ENCODE measurements at places on chromosomes 4 and X.

DNA sequence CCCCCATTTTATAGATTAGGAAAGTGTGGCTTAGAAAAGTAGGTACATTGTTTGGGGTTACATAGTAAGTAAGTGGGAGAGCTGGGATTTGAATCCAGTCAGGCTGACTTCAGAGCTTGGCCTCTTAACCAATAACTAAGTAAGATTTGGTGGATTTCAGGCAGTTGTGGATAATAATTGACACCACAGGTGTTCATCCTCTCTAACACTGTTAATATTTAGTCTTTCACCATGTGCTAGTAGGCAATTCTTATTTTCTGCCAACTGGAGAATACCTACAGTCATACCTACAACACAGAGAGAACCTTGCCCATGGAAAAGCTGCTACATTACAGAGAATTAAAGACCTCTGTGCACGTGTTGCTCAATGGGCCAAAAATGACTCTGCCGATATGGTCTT lies 89.5 kb downstream of the DIAPH2 start:
- DNase-seq: no peak

DNA sequence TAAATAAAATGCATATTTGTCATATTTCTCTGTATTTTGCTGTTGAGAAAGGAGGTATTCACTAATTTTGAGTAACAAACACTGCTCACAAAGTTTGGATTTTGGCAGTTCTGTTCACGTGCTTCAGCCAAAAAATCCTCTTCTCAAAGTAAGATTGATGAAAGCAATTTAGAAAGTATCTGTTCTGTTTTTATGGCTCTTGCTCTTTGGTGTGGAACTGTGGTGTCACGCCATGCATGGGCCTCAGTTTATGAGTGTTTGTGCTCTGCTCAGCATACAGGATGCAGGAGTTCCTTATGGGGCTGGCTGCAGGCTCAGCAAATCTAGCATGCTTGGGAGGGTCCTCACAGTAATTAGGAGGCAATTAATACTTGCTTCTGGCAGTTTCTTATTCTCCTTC lies 3.3 kb downstream of the HTT start:
- no peak for DNase-seq

GRCh38 chr4:24988776-24989175 lies 42.0 kb downstream of the LGI2 start:
- peak; percentile 87 for DNase-seq

DNA sequence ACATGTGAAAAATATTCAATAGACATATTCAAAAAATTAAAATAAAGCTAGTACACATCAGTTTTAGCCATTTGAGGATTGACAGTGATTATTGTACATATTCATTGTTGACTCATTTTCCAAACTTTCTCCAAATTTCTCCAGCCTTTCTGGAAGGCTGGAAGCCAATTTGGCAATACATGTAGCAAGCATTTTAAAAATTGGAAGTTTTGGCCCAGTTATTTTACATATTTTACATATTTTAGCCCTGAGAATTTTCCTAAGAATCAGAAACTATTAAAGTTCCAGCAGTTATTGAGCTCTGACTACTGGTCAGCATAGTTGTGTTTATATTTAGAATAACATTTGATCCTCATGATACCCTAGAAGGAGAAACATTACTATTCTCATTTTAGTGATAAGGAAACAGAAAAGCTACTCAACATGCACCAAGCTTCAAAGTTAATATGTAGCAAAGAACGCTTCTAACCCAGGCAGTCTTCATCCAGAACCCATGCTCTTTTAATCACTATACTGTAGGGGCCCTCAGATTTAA lies 3.2 kb downstream of the CABS1 start:
- no peak for DNase-seq

DNA sequence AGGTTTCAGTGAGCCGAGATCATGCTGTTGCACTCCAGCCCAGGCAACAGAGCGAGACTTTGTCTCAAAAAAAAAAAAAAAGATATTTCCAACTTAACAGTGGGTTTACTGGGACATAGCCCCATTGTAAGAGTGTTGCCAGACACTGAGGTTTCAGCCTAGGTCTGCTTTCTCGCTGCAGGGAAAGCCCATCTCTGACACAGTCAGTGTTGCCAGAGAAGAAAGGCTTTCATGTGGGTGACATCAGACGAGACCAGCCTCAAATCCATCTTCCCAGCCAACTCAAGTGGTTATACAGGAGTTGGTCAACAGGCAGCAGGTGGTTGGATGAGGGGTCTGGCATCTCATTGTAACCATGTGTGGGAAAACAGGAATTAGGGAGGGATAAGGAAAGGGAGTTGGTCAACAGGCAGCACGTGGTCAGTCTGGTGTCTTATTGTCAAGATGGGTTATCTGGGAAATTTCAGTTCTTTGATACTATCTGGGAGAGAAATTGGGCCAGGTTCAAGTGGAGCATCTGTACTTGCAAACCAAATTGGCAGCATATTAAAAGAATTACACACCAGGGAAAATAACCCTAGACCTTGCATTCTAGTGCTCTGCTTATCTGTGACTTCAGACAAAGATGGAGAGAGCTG lies 41.1 kb downstream of the NELFA start:
- no peak for DNase-seq

DNA sequence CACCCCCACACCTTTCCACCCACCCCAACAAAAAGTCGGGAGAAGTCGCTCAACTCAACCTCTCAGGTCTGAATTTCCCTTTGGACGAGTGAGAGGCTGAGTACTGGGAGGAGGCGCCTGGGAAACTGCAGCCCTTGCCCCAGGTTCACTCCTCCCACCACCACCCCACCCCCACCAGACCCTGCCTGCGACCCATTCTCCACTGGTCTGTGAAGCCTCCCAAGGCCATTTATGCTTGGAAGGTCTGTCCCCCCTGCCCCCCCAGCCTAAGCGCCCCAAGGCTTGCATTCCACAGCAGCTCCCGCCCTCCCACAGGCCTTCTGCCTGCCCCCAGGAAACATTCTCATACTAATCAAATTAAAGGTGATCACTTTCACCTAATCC lies 27.2 kb downstream of the ELF4 start:
- DNase-seq: no peak

DNA sequence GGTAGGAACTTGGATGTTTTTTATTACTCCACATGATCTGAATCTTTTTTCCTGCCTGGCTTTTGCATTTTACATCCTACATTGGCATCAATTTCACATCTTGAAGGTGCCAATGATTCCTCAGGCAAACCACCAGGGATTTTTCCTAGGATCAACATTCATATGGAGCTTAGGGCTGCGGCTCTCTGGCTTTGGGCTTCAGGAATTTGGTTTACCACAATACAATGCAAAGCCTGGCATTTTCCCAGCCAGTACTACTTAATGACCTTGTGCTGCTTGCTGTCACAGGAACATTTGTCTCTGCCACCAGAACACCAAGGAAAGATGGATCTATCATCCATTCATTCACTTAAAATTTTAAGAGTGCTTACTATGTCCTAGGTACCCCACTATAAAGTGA lies 180.7 kb downstream of the PDGFC start:
- DNase-seq: no peak

GRCh38 chrX:8879750-8880149 lies 78.6 kb upstream of the FAM9A start:
- DNase-seq: peak; percentile 13

DNA sequence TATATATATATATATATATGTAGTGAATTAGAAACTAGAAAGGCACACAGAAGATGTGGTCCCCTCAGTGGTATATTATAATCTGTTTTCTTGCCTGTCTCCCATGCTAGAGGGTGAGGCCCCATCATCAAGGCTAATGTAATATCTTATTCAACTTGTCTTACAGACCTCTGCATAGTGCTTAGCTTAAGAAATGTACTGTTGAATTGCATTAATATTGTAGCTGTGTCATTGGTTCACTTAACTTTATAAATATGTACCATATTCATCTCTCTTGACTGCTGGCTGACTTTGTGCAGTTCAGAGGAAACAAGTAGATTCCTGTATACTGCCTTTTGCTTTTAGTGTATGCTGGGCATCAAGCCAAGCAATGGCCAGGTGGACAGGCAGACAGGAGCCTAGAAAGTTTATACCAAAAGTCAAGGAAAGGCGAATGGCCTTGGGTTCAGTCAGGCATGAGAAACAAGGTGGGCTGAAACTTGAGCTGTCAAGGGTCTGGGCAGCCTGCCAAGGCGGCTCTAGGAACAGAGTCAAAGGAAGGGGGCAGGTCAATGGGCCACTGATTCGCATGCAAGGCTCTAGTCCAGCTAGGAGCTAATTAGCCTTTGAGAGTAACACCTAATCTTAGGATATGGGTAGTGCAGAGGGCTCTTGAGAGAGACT lies 78.8 kb upstream of the LEF1 start:
- DNase-seq: no peak

GRCh38 chr4:25770847-25771246 lies 91.9 kb downstream of the SEL1L3 start:
- no peak for DNase-seq

GRCh38 chr4:88791274-88791673 lies 93.6 kb upstream of the NAP1L5 start:
- DNase-seq: no peak

DNA sequence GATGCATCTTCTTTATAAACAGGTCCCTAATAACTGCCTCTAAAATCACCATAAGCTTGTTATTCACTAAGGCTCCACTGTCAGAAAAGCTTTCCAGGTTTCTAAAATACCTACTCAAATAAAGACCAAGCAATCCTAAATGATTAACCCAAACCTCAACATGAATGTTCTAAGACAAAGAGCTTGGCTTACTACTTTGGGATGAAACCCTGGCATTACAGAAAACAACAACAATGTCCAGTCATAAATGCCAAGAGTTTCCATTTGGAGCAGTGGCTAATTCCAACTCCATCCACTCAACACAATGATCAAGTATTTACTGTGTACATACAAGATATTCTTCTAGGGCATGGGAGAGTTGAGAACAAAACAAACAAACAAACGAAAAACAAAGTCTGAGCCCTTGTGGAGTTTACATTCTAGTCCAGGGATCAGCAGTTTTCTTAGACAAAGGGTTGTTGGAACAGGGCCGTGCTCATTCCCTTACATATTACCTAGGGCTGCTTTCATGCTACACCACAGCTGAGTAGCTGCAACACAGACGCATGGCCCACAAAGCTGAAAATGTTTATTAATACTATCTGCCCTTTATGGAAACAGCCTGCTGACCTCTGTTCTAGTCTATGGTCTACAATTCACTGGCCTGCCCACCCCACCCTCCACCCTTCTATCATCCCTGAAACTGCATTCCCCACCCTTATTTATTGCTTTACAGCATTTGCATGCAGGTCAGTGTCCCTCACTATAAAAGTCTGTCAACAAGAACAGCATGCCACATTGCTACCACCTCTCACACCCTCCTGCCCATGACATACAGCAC lies 23.7 kb downstream of the ABCG2 start:
- DNase-seq: no peak

GRCh38 chr4:76029300-76029699 lies 6.0 kb upstream of the CXCL10 start:
- no peak for DNase-seq

DNA sequence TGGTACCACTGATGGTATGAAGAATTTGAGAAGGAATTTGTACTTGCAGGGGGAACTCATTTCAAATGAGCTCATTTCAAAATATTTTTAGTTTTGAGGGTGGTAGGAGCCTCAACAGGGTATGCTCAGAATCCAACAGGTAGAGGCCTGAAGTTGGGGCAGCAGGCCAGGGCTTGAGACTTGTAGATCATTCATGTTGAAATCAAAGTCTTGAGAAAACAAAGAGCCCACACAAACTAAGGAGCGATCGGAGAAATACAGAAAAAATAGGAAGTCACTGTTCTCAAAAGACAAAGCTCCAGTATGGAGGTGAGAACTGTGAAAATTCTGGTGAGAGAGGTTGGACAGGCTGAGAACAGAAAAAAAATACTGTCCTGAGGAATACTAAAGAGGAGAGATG lies 979 bp upstream of the SLC9A6 start:
- no peak for DNase-seq

GRCh38 chr4:183094393-183095198 lies 4.5 kb upstream of the WWC2 start:
- no peak for DNase-seq

GRCh38 chrX:155094468-155095061 lies 23.3 kb downstream of the BRCC3 start:
- DNase-seq: no peak

DNA sequence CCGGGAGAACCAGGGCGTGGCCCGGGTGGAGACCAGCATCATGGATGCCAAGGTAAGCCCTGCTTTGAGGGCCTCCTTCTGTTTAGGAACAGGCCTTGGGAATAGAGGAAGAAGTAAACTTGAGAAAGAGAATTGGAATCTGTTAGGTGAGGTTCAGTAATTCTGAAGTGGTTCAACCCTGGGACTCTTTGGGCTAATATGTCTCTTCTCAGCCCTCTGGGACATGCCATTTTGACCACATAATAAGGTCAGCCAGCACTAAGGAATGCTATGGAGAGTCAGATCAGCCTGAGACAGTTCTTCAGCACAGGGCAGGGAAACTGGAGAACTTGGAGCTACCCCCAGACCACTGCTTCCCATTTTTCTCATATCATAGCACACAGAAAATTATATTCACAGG lies 63.3 kb upstream of the PRPS1 start:
- DNase-seq: no peak

All from iPS DF 6.9 (cell line).